Activated T-helper 9 cell treated with anti-CD3 and anti-CD28 coated beads, Interleukin-2, amount 50 U/mL, for 16 hours (primary cell): ENCODE measurements at places on chromosomes 12 and 14.
A peak's percentile ranks its signal among the peaks of the same experiment; 100 is the strongest.

GRCh38 chr14:100609331-100609870 lies 22.2 kb upstream of the BEGAIN start:
- no peak for DNase-seq

DNA sequence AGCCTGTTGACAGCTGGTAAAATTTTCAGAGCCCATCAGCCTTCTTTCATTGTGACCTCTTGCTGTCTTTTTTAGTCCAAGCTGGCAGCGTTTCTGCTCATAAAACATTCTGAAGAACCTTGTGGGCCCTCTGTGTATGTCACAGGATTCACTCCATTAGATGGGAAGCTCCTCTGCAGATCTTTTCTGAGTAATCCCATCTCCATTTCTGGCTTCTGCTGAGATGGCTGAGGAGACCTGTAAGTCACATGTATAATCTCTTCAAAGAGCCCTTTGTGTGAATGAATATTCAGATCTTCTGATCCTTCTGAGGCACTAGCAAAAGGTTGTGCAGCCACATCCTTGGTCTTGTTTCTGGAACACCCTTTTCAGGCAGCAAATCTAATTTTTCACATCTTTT lies 2.8 kb downstream of the RXYLT1 start:
- DNase-seq = no peak

DNA sequence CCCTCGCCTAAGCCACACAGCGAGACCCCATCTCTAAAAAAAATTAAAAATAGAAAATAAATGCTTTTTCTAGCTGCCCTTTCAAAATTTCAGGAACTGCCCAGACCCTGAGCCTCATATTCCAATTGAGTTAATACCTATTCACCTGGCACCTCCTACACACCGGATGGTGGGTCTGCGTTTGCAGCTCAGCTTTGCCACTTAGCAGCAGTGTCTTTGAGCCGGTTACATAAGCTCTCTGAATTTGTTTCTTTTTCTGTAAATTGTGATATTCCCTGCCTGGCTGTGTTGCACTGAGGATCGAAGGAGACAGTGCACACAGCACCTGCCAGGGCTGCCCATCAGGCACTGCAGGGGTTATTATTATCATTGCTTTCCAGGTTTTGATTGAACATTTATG lies 125.6 kb downstream of the EML1 start:
- no peak for DNase-seq

GRCh38 chr12:60345442-60345841 lies 749.6 kb downstream of the SLC16A7 start:
- DNase-seq = no peak

DNA sequence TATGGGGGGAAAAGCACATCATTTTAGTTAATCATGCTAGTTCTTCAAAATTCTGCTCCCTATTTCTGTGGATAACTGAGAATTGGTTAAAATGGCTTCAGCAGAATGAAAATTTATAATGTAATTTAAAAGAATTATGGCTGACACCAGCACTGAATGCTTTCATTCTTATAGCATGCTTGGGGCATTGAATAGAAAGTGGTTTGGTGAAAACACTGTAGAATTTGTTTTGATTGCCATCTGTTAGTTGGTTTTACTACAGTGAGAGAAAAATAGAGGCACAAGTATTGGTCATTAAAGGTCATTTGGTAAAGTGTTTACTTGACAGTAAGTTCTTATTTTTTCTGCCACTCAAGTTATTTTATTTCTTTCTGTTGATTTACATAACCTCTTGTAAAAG lies 70.8 kb downstream of the PRORP start:
- DNase-seq = no peak

DNA sequence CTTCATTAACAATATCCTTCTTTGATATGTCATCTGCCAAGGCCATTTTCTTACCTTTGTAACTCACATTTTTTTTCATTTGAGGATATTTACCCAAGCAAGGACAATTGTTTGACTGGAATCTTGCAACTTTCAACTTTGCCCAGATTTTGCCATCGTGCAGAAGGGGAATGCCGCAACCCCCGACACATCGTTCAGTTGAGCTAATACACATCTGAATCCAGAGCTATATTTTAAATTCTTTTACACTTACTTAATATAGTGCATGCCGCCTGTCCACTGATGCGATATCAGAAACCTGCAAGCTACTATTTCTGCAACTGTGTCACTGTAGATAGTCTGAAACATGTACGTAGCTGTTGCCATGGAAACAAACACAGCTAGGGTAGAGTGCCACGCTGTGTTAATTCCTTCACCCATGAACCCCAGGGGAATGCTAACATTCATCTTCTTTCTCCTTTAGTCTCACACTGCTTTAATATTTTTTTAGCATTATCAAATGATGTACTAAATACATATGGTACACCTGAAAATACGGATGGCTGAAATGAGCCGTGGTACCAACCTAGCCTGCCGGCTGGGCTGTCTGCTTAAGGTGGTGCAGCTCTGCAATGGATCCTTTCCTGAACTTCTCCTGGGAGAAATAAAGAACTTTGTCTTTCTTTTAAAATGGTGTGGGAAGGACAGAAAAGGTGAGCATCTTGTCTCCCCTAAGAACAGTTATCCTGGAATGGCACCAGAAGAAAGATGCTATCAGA lies 77.0 kb upstream of the FOXN3 start:
- DNase-seq = no peak

DNA sequence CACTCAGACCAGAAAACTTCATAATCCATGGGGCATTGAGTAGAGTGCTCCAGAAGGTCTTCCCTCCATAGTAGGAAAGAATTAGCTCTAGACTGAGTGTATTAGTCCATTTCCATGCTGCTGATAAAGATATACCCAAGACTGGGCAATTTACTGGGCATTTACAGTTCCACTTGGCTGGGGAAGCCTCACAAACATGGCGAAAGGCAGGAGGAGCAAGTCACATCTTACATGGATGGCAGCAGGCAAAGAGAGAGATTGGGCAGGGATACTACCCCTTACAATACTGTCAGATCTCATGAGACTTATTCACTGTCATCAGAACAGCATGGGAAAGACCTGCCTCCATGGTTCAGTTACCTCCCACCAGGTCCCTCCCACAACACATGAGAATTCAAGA lies 300.6 kb upstream of the TMEM132C start:
- no peak for DNase-seq

DNA sequence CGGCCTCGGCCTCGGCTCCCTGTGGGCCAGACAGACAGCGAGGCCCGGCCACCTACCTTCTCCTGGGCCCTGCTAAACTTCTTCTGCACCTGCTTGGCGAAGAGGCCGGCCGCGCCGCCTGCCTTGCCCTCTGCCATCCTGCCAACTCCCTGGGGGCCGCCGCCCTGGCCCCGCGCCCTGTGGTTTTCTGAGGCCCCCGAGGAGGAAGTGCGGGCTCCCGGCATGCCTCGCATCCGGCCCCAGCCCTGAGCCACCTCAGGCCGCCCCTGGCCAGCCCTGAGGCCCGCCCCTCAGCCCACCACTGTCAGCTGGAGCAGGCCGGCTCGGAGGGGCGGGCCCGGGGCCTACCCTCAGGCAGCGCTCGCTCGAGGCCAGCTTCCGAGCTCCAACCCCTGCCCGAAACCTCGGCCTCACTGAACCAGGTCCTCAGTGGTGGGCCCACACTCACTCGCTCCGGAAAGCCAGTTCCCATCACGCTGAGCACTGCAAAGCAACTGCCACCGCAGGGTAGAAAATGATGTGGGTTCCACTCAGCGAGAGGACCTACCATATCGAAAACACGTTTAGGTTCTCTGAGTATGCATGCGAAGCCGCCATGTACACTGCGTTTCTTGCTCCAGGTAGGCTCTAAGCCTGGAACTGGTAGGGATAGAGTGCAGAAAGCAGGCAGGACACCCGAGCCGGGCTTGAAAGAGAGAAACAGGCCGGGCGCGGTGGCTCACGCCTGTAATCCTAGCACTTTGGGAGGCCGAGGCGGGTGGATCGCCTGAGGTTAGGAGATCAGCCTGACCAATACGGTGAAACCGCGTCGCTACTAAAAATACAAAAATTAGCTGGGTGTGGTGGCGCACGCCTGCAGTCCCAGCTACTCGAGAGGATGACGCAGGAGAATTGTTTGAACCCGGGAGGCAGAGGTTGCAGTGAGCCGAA lies at the start of gene BIN2:
TSS of gene BIN2 (minus strand) at position 209 of the 930 bp plus-strand sequence. CDS start at position 137, 72 bp downstream.
- peak; percentile 54 for DNase-seq
